ENCODE measurements at places on chromosomes 5 and 9.

DNA sequence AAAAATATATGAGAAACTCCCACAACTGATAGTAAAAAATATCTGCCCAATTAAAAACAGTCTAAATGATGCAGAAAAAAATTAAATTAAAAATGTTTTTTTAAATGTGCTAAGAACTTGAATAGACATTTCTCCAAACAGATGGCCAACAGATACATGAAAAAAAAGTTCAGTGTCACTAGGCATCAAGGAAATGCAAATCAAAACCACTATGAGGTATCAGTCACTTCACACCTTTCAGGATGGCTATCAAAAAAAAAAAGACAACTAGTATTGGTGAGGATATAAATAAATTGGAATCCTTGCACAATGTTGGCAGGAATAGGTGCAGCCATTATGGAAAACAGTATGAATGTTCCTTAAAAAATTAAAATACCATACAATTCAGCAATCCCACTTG, 16.6 kb downstream of the ZNF131 start:
- DNase-seq = no peak

DNA sequence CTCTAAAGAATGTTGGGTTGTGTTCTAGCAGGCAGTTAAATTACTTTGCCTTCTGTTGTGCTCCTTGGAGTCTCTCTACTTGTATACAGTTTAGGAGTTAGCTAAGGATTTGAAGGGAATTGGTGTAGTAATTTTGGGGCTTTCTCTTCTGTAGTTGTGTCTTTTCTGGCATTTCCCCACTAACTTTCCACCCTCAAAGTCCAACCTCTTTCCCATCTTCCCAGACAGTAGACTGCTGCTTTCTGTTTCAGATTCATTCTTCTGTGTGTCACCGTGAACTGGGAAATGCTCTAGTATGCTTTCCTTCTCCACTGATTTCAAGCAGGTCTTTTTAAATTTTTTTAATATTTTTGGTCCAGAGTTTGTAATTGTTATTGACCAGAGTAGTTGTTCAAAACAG, 4.5 kb upstream of the ANGPTL2 start:
- DNase-seq = no peak

DNA sequence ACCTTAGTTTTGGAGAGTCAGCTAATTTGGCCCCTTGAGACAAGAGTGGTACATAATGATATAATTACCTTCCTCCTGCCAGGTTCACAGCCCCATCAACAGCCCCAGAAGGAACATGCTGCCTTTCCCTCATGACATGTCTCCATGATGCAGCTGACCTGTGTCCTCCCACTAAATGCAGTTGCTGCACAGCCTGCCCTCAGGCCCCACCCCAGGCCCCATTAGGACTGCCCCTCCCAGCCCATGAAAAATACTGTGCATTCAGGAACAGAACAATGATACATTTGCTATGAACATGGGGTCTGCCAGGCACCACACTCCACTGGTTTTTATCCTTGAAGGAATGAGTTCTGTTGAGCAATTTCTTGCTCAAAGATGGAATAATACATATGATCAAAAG, 176.4 kb downstream of the C5orf15 start:
- no peak for DNase-seq

DNA sequence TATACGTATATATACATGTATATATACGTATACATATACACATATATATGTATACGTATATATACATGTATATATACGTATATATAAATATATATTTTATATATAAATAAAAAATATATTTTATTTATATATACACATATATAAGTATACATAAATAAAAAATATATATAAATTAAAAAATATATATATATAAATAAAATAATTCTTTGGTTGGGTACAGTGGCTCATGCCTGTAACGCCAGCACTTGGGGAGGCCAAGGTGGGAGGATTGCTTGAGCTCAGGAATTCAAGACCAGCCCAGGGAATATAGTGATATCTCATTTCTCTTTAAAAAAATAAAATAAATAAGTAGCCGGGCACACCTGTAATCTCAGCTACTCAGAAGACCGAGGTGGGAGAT, 155.0 kb downstream of the CDC42SE2 start:
- DNase-seq = no peak

- no peak for DNase-seq
Observed at GRCh38 chr5:142176255-142176654, 67.7 kb downstream of the NDFIP1 start.

DNA sequence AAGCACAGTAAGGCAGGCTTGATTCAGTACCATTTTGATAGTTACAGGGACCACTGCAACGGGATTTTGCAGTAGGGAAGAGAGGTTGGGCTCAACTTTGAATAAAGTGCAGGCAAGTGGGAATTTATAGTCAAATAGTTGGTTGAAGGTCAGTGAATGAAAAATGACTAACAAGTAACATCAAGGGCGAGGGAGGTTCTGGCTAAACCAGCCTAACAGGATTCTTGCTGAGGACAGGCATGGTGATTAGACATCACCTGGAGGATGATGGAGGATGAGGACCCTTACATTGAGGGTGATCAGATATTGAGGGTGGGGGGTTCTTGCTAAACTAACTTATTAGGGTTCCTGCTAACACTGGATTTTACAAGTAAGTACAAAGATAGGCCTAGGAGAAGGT, 66.1 kb upstream of the SMC5 start:
- DNase-seq = no peak

DNA sequence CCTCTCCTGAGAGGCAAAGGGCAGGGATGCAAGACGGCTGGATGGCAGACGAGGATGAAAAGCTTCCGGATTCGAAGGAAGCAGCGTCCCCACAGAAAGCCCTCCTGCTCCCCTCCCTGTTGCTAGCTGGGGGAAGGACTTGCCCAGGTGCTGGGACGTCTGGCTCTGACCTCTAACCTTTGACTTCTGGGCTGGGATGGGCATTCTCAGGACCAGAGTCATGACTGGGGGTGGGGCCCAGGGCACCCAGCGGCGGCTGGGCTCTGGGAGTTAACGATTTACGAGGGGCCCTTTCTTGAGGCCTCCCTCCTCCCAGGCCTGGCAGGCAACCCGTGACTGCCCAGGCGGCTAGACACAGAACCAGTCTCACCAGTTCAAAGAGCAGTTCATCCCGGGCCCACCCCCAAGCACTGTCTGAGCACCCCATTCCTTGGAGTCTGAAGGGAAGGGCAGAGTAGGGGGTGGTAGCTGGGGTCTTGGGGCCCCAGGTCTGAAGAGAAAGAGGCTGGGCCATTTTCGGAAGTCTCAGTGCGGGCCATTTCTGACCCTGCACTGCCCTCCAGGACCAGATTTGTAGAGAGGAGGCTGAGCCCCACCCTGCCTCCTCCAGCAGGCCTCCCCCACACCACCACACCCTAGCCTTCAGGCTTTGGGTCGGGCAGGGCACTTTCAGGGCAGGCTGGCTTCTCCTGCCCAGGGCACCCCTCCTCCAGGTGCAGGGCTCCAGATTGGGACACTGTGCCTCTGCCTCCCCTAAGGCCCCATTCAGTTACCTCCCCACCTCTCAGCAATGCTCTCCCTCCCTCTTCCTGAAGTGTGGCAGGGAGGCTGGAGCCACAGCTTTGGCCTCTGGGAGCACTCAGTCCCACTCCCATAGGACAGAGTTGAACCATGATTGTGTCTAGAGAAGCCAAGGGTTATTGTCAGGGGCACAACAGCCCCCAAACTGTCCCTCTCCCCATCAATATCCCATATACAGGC, 5.0 kb upstream of the CXXC5 start:
- DNase-seq = no peak

DNA sequence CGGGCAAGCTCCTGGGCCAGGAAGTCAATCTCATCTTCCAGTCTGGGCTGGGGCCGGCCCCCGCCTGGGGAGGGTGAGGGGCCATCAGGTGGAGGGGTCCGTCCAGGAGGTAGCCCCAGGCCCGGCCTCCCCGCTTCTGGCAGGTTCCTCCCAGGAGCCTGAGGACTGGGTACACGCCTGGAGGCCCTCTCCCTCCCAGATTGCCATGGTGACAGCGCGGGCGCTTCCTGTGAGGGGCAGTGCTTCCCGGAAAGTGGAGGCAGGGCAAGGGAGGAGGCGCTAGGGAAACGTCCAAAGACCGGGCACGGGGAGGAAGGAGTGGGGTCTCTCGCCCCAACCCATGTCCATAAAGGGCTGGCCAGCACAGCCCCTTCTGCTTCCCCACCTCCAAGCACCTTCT, 4.9 kb downstream of the NPDC1 start:
- DNase-seq = no peak

- no peak for DNase-seq
Observed at GRCh38 chr9:126752376-126752775, 52.5 kb upstream of the ZBTB43 start.

GRCh38 chr9:1272488-1272887, 222.3 kb downstream of the DMRT2 start:
- DNase-seq = no peak

DNA sequence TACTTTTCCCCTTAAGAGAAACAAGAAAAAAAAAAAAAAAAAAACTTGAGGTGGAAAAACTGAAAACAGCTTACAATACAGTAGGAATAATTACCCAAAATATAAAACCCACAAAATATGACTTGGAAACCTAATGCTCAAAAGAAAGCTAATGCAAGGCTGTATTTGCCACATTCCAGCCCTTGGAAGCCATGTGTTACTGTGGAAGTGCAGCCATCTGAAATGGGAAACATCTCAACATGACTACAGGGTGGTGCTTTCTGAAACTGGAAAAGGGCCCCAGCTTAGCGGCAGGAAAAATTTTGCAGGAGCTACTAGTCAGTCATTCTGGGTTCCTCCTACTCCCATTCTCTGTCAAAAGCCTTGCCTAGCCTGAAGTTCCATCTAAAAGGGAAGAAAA, 20.4 kb downstream of the CDK5RAP2 start:
- no peak for DNase-seq

- DNase-seq = no peak
Observed at GRCh38 chr5:1931604-1932231, 49.0 kb upstream of the IRX4 start.

- DNase-seq = no peak
Observed at GRCh38 chr5:113367586-113367985, 67.2 kb downstream of the TSSK1B start.

- no peak for DNase-seq
Observed at GRCh38 chr5:178563621-178564020, 26.6 kb downstream of the COL23A1 start.

- no peak for DNase-seq
Observed at GRCh38 chr9:113219969-113220368, 1.1 kb downstream of the FKBP15 start.

DNA sequence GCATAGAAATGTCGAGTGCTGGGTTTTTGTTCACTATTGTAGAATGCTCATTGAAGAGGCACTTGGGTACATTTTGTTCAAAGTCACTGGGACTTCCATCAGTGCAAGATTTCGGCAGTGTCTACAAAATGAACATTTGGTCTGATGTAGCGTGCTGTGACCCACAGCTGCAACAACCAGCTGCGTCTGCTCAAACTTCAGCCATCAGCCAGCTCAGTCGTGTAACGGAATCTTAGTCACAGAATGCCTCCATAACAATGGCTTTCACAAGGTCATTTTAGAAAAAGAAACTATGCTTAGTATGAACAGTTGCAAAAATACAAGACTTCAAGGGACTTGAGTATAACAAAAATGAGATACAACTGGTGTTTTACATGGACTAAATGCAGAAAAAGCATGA, 828.1 kb upstream of the GRAMD2B start:
- no peak for DNase-seq

DNA sequence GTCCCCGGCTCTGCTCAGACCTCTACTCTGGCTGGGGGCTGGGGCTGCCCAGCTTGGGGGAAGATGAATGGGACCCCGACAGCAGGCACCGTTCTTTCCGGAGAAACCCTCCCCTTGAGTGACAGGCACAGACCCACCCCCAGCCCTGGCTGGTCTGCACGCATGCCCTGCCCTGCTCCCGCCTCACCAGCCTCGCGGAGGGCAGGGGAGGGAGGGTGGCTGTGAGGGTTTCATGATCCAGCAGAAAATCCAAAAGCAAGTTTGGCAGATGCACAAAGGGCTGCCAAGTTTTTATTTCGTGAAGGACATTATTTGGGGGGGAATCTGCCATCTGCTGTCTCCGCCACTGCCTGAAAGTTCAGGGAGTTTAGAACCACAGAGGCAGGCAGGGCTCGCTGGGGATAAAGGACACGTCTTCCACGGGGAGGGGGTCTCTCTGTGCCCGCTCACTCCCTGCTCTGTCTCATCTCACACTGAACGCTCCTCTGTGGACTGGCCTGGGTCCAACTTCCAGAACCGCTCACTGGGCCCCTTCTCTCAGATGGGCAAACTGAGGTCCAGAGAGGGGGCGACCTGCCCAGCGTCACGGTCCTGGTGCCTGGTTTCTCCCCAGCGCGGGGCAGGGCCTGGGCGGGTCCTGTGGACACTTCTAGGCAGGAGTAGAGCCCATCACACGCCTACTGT, 92.9 kb downstream of the RXRA start:
- no peak for DNase-seq

- DNase-seq = no peak
Observed at GRCh38 chr5:53785924-53786323, 225.5 kb downstream of the NDUFS4 start.

DNA sequence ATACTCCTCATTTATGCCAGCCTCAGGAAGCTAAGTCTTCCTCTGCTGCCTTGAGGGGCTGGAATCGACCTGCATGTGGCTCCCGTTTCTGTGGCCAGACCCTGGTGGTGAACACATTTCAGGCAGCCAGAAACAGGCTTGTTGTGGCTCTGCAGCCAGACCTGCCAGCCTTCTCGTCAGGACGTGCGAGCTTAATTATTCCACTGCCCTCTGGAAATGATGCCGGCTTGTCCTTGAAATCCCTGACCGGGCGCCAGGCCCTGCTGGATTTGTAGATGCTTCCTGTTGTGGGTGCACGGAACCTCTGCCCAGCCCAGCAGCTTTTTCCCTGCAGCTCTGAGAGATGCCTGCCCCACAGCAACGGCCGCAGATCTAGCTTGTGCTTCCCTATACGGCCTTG, 41.6 kb downstream of the PDZD2 start:
- DNase-seq = no peak

DNA sequence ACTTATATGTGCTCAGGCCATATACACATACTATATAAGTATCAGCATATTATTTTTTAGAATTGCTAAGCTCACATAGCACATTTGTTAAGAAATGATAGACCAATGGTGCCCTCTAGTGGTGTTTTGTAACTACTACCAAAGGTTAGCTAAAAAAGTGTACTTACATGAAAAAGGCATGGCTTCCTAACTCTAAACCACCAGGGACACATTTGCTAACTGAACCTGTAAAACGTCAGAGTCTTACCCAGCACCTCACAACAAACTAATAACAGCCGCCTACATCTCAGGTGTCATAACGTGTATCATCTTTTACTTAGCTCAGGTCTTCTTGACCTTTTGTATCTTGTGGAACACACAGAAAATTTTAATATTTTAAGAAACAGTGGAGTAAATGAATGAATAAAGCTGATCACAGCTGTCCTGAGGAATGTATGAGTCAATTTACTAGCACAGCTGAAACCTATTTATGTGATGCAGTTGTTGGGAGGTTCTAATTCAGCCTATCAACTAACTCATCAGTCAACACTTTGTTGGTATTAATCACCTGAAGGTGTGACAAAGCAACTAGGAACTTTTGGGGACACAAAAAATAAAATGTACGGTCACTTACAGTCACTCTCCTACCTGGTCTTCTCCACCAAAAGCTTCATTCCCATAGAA, 72.9 kb downstream of the BAAT start:
- DNase-seq = peak; percentile 66

GRCh38 chr9:125747765-125748445, 732 bp downstream of the PBX3 start:
- no peak for DNase-seq

- no peak for DNase-seq
Observed at GRCh38 chr5:36390640-36391039, 88.9 kb upstream of the RANBP3L start.

All from NCI-H1105 (cell line).